ENCODE measurements at places on chromosomes 2 and 18. TPM values are rescaled to one million over a fixed set of nuclear protein-coding genes. Genes with fewer than 3 reads are reported as not detected.

ORMDL1 gene
- total RNA-seq: 84.9 TPM

ROCK1 gene
- total RNA-seq: 62.0 TPM

NMUR1 gene
- not detected for total RNA-seq

SLC23A3 gene
- total RNA-seq: 2.8 TPM

FSHR gene
- 0.74 TPM for total RNA-seq

SALL3 gene
- 0.51 TPM for total RNA-seq

FAM124B gene
- total RNA-seq: not detected

LDAH gene
- total RNA-seq: 34.3 TPM

CENPA gene
- 10.7 TPM for total RNA-seq

SCYGR8 gene
- total RNA-seq: not detected

ZEB2 gene
- total RNA-seq: 0.49 TPM

MEIS1 gene
- 306 TPM for total RNA-seq

SERPINE2 gene
- total RNA-seq: 25.1 TPM

IL18RAP gene
- not detected for total RNA-seq

ARMC9 gene
- total RNA-seq: 41.3 TPM

DLX2 gene
- total RNA-seq: 3.4 TPM

SLC16A14 gene
- 2.4 TPM for total RNA-seq

DAW1 gene
- total RNA-seq: 0.42 TPM

ACKR3 gene
- total RNA-seq: 18.8 TPM

EMX1 gene
- total RNA-seq: 0.71 TPM

BOLL gene
- total RNA-seq: 0.22 TPM

IL1B gene
- not detected for total RNA-seq

IL37 gene
- total RNA-seq: not detected

ZNF892 gene
- 18.0 TPM for total RNA-seq

ABCG5 gene
- total RNA-seq: not detected

PLCL1 gene
- total RNA-seq: 41.1 TPM

ASB18 gene
- total RNA-seq: not detected

Data from progenitor cell of endocrine pancreas (in vitro differentiated cells).